NCI-H510A treated with DMSO at 0.1 percent for 48 hours (cell line): ENCODE measurements at places on chromosomes 2 and 18.
A peak's percentile ranks its signal among the peaks of the same experiment; 100 is the strongest.

- no peak for DNase-seq
These were observed 166.4 kb upstream of the MGAT5 start for GRCh38 chr2:134087371-134087921.

- DNase-seq, result no peak
These were observed 183.0 kb upstream of the APCDD1 start for GRCh38 chr18:10271481-10271880.

DNA sequence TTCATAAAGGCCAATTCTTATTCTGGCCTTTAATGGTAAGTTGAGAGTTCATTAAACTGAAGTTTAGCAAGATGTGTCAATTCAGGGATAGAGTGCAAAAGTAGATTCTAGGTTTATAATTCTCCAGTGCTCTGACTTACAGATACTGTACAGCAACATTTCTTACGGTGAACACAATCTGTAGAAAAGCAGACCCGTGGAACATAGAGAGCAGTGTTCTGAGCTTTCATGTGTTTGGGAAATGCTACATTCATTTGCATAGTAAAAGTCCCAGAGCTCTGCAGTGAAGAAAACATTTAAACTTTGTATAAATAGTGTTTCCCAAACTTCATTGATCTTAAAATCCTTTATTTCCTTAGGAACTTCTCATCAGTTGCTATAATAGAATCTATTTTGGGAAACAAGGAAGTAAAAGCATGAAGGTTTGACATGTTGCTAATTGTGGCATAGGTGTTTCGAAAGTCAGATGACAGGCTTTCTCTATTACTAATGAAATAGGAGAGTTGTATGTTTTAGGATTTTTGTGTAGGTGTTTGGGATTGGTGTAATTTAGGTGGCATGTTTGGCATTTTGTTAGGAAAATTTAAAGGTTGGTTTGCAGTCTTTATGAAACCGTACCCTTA is 138.2 kb downstream of the ASXL3 start:
- DNase-seq, result no peak

GRCh38 chr2:161905389-161906046 is 168.5 kb downstream of the DPP4 start:
- DNase-seq, result peak; percentile 80

GRCh38 chr2:29273685-29274611 is 158.7 kb downstream of the CLIP4 start:
- no peak for DNase-seq

GRCh38 chr2:219519526-219519916 is 5.2 kb downstream of the ASIC4 start:
- DNase-seq, result no peak

DNA sequence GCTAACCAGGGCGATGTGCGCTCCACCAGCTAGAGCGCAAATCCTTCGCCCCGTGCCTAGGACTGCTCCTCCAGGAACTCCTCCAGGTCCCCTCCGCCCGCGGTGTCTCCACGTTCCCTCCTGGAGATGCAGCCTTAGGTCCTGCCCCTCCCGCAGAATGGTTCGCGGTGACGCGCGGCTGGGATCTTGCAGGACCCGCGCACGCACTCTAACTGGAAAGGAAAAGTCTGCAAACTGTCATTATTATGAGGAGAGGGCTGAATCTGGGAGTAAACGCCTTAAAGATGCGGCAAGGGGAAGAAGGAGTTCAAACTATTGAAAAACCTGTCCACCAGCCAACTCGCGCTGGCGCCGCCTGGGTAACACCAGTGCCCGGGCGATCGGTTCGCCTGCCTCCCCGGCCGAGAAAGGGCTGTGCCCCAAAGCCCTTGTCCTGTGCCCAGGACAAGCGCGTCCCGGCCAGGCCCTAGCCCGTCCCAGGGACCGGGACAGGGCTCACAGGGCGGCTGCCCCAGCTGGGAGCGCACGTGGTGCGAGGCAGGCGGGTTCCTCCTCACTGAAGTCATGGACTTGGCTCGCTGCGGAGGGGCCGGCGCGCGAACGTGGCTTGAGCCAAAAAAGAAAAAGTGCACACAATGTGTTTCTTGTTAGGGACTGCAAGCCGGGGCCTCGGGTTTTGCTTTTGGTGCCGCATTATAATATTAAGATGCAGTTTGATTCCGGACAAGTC is 5.5 kb upstream of the ID2 start:
- no peak for DNase-seq

GRCh38 chr2:128746356-128746755 is 427.7 kb upstream of the HS6ST1 start:
- DNase-seq, result no peak

DNA sequence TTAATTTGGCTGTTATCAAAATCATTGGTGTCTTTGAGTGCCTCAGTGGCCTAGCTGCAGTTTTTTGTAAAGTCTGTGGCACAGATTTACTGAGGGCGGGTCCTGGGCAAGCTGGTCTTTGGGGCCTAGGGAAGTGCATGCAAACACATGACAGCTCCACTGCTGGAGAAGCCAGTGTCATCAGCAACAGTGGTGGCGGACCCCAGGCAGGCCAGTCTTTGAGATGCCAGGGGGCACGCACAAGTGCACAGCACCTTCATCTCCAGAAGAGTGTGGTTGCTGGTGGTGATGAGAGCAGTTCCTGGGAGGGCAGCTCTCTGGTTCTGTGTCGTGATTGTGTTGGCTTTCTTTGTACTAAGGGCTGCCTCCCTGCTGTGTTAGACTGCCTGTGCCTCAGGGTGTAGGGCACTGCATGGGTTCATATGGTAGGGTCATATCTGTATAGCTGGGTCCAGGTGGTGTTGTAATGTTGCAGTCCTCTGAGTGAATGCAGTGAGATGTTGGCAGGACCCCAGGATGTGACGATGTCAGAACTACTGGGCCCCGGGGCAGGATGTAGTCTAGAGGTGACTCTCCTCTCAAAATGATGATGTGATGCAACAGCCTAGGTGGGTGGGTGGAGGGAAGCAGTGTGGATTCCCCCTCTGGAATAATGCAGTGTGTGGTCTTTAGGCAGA is 646.7 kb upstream of the CDH2 start:
- DNase-seq, result no peak

- DNase-seq, result no peak
These were observed 21.4 kb downstream of the TNFRSF11A start for GRCh38 chr18:62346333-62347088.

- no peak for DNase-seq
These were observed 6.5 kb upstream of the STAMBP start for GRCh38 chr2:73822276-73822675.

GRCh38 chr2:204434660-204435462 is 110.4 kb upstream of the PARD3B start:
- DNase-seq, result no peak

DNA sequence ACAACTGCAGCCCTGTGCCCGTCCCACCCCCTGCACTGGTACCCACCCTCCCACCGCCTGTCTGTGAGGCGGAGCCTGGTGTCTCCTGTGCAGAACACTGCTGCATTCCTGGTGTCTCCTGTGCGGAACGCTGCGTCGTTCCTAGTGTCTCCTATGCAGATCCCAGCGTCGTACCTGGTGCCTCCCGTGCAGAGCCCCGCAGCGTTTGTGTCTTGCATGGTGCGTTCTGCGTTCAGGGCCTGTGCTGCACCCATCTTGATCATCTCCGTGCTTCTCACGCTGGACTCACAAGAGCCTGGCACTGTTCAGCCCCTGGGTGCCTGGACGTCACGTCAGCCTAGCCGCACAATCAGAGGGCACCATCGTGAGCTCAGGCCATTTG is 248.6 kb upstream of the SALL3 start:
- DNase-seq, result no peak

DNA sequence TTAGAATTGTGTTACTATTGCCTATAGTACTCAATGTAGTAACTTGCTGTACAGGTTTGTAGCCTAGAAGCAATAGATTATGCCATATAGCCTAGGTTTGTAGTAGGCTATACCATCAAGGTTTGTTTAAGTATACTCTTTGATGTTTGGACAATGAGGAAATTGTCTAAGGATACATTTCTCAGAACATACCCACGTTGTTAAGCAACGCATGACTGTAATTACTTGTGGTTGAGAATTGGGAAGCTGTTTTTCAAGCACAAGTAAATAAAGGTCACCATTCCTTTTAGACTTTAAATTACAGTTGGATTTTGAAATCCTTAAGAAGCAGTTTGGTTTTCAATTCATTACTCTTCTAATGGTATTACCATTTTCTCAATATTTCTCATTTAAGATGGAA is 89.8 kb upstream of the KCNH7 start:
- no peak for DNase-seq

- no peak for DNase-seq
These were observed 326.3 kb upstream of the ETAA1 start for GRCh38 chr2:67070826-67071225.

GRCh38 chr2:171798156-171798820 is 95.8 kb downstream of the SLC25A12 start:
- DNase-seq, result no peak

GRCh38 chr2:240293557-240294461 is 141.7 kb upstream of the GPC1 start:
- DNase-seq, result no peak

DNA sequence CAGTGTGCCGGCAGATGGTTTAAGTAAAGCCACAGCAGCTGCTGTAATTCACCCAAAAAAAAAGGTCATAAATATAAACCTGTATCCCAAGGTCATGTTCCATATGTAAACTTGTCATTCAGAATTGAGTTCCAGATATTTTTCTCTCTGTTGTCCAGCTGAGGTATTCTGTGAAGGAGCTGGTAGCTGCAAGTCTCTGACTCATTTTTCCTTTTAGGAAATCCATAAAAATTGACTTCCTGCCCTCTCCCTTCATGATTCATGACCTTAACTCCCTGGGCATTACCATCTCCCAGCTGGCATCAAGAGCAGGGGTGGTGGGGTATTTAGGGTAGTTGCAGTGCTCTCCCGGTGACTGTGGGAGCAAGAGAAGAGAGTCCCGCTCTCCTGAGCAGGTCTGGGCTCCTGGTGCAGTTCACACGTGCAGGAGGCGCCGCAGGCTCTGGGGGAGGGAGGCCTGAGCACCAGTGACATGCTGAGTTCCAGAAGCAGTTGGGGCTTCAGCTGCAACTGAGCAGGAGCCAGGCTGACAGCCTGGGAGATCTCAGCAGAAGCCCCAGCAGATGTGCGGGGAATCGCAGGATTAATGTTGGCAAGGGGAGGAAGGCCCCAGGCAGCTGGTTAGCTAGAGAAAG is 192.6 kb downstream of the MGAT5 start:
- no peak for DNase-seq

DNA sequence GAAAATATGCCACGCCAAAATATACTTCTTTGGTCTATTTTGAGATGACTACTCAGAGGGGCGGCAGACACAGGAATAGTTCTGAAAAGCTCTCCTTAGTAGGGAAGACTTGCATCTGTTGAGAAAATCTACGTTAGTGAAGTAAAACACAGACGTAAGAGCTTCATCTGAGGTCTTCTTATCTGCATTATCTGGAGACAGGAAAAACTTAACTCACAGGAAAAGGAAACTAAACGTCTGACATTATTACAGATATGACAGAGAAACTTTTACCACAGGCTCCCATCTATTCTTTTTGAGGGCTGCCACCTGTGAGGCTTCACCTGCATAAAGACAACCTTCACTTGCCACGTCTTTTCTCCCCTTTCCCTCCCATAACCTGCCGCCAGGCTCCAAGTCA is 1295.7 kb downstream of the LRP1B start:
- no peak for DNase-seq

GRCh38 chr2:80377071-80377470 is 72.5 kb upstream of the LRRTM1 start:
- no peak for DNase-seq

GRCh38 chr18:32261003-32261402 is 71.2 kb downstream of the MEP1B start:
- DNase-seq, result no peak

DNA sequence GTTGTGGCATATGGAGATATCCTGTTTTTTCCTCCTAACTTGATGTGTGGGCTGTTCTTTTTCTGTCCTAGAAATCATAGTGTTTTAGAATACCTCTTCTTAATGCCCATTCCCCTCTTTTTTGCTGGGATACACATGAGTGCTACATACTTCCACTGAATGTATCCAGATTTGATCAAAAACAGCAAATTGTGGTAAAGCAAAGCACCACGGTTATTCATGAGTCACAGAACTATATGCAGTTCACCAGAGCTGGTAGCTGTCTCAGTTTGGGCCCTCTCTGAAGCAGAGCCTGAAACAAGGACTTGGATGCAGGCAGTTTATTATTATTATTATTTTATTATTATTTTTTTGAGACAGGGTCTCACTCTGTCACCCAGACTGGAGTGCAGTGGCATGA is 69.9 kb upstream of the CTLA4 start:
- no peak for DNase-seq

DNA sequence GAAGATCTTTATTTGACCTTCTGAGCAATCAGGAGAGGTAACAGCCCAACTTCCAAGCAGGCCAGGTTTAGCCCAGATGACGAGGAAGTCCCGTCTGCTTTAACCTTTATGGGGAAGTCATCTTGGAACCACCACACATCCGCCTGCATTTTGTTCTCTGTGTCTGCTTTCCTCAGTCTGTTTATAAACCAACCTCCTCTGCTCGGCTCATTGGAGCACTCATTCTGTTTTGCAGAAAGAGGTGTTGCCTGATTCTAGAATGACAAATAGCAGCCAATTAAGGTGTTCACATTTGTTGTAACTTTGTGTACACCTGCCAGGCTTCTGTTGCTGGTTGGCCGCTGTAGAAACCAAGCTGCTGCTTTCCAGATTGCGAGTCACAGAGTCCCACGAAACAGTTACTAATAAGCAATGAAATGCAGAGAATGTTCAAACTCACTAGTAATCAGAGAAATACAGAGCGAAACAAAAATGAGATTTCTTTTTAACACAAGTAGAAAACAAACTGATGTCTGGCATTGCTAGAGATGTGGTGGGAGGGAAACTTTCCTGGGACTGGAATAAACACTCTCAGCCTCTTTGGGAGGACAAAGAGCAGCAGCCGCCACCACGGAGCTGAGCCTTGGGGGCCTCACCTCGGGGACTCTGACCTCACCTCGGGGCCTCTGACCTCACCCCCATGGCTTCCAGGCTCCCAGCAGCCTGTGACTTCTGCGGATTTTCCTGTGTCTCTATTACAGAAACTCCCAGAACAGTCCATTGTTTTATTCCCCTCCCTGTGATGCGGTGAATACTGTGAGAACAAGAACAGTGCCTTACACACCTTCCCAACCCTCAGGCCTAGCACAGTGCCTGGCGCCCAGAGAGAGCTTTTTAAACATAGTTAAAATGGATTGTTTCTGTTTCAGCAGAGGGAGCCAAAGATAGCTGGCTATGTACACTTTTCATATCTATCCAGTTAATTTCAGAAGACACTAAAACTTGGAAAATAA is 64.0 kb downstream of the MBP start:
- no peak for DNase-seq

- no peak for DNase-seq
These were observed 33.5 kb downstream of the PTPN18 start for GRCh38 chr2:130389358-130389757.

GRCh38 chr2:202763916-202764315 is 107.7 kb downstream of the ICA1L start:
- DNase-seq, result no peak

DNA sequence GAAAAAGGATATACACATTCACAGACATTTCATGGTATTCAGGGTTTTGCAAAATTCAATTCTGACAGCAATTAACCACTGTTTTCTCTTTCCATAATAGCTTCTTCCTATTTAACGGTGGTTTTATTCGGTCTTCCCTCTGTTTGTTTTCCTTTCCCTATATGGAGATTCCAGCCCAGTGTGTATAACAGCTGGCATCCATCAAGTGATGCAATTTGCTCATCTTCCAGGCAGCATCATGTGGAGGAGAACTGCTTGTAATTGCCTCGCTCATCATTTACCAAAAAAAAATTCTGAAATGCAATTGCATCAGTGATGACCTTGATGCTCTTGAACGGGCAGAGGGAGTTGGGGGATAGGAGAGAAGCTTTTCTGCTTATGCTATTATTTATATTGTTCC is 165.9 kb upstream of the PGAP1 start:
- DNase-seq, result peak; percentile 41
